Smooth muscle cell of bladder (primary cell): ENCODE measurements at places on chromosomes 2 and 18. TPM values are rescaled to one million over a fixed set of nuclear protein-coding genes. Genes with fewer than 3 reads are reported as not detected.

CAPN13 gene
- not detected in 2 replicates for total RNA-seq

MYCN gene
- not detected in 2 replicates for total RNA-seq

PROC gene
- total RNA-seq, result not detected in 2 replicates

ACKR3 gene
- total RNA-seq, result 23.9 and 44.9 TPM in 2 replicates

ATP8B1 gene
- total RNA-seq, result 8.2 and 18.6 TPM in 2 replicates

EMILIN2 gene
- total RNA-seq, result 26.5 and 28.4 TPM in 2 replicates

CYTIP gene
- total RNA-seq, result 0.28 TPM in 1 of 2 replicates, not detected in the other

NT5DC4 gene
- not detected in 2 replicates for total RNA-seq

HYCC2 gene
- 6.7 and 7.5 TPM in 2 replicates for total RNA-seq

CPO gene
- total RNA-seq, result 0.09 TPM in 1 of 2 replicates, not detected in the other

QPCT gene
- 4.0 and 9.5 TPM in 2 replicates for total RNA-seq

ERFE gene
- total RNA-seq, result 1.7 and 7.3 TPM in 2 replicates

CDKL4 gene
- 3.4 TPM in 2 replicates for total RNA-seq

ZSCAN30 gene
- total RNA-seq, result 14.5 and 15.1 TPM in 2 replicates

KLHL41 gene
- 0.85 and 1.7 TPM in 2 replicates for total RNA-seq

SKA1 gene
- total RNA-seq, result 6.6 and 8.1 TPM in 2 replicates

EVX2 gene
- total RNA-seq, result under 0.01 TPM in 1 of 2 replicates, not detected in the other

C18orf54 gene
- total RNA-seq, result 1.1 and 1.3 TPM in 2 replicates

CYP27A1 gene
- total RNA-seq, result 17.1 and 19.9 TPM in 2 replicates

SLC16A14 gene
- 3.3 and 4.1 TPM in 2 replicates for total RNA-seq

LGALSL gene
- total RNA-seq, result 3.8 and 5.6 TPM in 2 replicates

ALLC gene
- total RNA-seq, result not detected in 2 replicates

RPE gene
- 58.5 and 74.8 TPM in 2 replicates for total RNA-seq

ANKRD53 gene
- 0.14 and 0.37 TPM in 2 replicates for total RNA-seq

MC4R gene
- total RNA-seq, result not detected in 2 replicates

UPP2 gene
- not detected in 2 replicates for total RNA-seq

KCNS3 gene
- 0.43 and 3.0 TPM in 2 replicates for total RNA-seq

BOLL gene
- total RNA-seq, result not detected in 2 replicates

HOXD4 gene
- under 0.01 and 0.18 TPM in 2 replicates for total RNA-seq
